ENCODE measurements at places on chromosomes 4 and X. TPM values are rescaled to one million over a fixed set of nuclear protein-coding genes. Genes with fewer than 3 reads are reported as not detected.

- DNase-seq, result no peak
Measured at GRCh38 chr4:56444719-56445118, 8.7 kb downstream of the PAICS start.

GPR82 gene
- 3.5 TPM for total RNA-seq

DNA sequence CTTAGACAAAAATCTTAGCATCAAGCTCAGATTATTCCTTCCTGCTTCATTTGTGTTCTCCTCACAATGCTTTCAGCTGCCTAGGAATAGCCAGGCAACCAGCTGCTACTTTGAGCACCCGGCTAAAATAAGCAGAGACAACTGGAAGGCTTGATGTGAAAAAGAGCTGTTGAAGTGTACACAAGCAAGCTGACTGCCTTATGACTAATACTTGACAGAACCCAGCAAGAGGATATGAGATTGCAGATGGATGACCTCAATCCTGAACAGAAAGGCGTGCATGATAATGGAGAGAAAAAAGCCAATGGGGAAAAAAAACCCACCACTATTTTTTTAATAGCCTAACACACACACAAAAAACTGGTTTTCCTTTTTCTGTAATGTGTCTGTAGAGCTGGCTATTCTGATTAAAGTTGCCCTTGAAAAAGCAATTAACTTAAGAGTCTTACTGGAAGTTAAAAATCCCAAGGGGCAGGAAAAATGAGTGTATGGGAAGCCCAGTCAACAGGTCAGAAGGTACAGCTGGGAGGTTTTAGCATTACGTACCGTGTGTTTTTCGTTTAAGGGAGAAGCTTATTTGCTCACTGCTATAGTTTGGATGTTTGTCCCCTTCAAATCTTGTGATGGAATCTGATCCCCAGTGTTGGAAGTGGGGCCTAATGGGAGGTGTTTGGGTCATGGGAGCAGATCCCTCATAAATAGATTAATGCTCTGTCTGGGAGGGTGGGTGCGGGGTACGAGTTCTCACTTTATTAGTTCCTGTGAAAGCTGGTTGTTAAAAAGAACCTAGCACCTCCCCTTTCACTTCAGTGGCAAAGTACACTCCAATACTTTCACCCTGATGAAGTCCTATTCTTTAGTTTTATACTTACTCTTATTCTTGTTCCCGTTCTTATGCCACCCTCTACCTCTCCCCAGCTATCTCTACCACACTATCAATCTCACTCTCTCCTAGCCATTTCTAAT, 37.1 kb upstream of the HERC6 start:
- no peak for DNase-seq

PRIMPOL gene
- total RNA-seq, result 8.2 TPM

- no peak for DNase-seq
Measured at GRCh38 chrX:43618366-43619205, 37.5 kb upstream of the MAOA start.

DNA sequence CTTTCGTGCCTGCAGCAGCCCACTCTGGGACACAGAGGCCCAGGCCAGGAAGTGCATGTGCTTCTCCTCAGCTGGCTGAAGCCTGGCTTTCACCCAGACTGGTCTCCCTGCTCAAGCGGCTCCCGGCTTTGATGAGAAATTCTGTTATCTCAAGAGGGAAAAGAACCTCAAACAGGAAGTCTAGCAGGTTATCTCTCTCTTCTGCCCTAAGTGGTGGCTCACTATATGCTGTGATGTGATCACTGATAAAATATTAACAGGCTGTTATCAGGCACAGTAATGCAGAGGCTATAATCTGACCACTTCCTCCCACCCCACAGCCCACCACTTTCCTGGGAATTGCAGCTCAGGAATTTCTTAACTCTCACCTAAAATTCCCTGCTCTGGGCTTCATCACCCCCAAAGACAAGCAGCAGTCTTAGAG, 13.3 kb downstream of the CLDN2 start:
- DNase-seq, result no peak

- DNase-seq, result no peak
Measured at GRCh38 chr4:158181906-158182305, 9.1 kb upstream of the GASK1B start.

- DNase-seq, result no peak
Measured at GRCh38 chr4:85777908-85778631, 303.1 kb downstream of the ARHGAP24 start.

FAAH2 gene
- 0.79 TPM for total RNA-seq

- DNase-seq, result no peak
Measured at GRCh38 chrX:10548688-10549087, 71.7 kb downstream of the MID1 start.

DNA sequence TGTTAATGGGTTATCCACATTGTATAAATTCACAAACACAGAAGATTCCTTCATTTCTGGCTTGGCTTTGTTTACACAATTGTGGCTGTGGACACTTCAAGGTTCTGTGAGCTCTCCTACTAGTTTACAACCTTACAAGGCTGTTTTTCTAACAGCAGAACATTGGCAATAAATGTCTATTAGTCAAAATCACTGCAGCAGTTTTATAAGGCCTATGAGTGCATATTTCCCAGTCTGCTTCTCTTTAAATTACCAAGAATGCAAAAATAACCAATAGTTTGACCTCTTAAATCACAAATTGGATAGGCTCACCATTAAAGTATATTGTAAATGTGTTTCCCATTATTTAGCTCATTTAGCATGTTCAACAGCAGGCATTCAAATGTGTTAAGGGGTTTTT, 239.2 kb downstream of the DKK2 start:
- no peak for DNase-seq

DNA sequence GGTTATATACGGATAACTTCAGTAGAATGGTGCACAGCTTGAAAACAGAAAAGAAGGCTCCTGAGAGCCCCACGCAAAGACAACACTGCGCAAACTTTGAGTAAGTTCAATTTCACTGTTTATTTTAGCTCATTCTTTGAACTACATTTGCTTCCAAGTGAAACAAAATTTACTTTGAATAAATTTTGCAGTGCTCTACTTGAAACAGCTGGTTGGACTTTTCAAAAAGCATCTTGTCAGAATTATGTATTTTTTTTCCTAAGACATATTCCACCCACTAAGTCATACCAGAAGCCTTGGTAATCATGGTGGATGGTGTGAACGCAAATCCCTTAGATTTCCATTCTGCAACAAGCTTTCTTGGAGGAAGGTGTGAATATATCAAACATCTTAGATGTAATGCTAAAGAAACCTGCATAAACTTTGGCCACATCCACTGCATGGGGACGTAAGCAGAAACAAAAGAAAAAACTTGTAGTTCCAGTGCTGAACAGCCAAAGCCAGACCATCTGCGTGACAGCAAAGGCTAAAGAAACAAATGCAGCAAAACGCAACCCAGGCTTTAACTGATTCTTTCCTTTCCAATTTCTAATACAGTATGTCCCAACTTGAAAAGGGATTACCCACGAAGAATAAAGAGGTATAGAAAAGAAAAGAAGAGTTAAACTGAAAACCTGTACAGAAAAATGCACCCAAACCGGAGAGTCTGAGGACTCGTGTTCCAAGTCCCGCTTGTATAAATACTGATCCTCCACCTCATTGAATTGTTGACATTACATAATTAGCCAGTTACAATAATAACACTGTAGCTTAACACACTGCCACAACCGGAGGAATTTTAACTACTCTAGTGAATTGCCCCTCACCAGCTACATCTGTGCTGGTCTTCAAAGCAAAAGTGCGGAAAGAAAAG, 90.9 kb downstream of the SH3RF1 start:
- no peak for DNase-seq

FAM184B gene
- not detected for total RNA-seq

- no peak for DNase-seq
Measured at GRCh38 chr4:7365462-7366179, 69.1 kb downstream of the PSAPL1 start.

GJB1 gene
- not detected for total RNA-seq

GRCh38 chr4:31737419-31737818, 1017.2 kb downstream of the PCDH7 start:
- no peak for DNase-seq

DNA sequence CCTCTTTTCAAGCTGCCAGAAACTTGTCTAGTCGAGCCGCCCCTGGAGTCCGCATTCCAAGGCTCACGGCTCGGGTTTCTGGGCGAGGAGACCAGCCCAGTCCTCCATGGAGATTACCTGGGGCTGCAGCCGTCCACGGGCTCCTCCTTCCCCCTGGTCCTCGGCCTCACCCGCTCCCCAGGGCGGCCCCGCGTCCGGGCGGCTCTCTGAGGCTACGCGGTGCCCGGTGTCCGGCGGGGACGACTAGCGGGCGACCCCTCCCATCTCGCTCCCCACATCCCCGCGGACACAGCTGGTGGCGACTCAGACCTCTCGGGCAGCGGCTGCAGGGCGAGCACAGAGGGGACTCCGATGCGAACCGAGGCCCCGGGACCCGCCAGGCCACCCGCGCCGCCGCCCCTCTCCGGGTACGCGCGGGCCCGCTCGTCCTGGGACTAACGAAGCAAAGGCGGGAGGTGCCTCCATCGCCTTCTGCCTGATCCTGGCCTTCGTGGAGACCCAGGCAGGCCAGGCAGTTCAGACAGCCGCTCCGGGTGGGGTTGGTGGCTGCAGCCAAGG, 159.4 kb downstream of the TRAM1L1 start:
- DNase-seq, result no peak

- no peak for DNase-seq
Measured at GRCh38 chrX:46584736-46585135, 11.2 kb downstream of the CHST7 start.

TGIF2LX gene
- total RNA-seq, result not detected

GRCh38 chr4:18213576-18214198, 192.1 kb upstream of the LCORL start:
- DNase-seq, result no peak

DNAAF6 gene
- total RNA-seq, result not detected

SLC25A53 gene
- total RNA-seq, result 19.1 TPM

GRCh38 chrX:15952212-15952611, 97.6 kb upstream of the AP1S2 start:
- no peak for DNase-seq

DNA sequence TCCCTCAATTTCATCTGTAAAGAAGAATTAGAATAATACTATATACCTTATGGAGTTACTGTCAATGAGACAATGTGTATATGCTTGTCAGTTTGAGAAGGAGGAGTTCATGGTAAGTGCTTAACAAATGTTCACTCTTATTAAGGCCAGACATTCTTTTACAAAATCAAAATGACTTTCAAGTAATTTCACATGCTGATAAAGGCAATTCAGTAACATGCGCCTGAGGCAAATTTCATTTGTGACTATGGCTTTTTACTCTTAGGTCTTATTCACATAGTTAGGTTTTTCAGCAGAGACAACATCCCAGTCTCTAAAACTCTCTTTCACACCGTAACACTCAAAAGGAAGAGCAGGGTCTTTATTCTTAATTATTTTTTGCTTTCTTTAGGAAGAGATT, 174.4 kb downstream of the CAMK2D start:
- DNase-seq, result no peak

GRCh38 chrX:40224658-40225057, 126.9 kb upstream of the BCOR start:
- no peak for DNase-seq

DNA sequence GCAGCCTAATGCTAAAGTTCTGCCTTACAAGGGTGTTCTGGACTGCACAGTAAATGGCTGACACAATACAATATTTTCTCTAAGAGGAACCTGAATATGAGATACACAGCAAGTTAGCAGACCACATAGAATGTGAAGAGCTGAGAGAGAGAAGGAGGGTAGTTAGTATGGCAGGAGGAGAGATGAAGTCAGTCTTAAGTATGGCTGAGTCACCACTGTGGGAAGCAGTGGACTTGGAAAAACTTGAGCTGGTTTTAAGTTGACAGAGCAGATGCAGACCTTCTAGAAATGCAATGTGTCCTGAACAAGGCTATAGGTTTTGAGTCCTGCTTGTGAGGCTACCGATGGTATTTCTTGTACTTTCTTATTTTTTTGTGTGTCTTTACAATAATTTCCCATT, 172.5 kb downstream of the SH2D1A start:
- DNase-seq, result no peak

GRCh38 chr4:138751309-138751708, 264.3 kb upstream of the NOCT start:
- no peak for DNase-seq

DNA sequence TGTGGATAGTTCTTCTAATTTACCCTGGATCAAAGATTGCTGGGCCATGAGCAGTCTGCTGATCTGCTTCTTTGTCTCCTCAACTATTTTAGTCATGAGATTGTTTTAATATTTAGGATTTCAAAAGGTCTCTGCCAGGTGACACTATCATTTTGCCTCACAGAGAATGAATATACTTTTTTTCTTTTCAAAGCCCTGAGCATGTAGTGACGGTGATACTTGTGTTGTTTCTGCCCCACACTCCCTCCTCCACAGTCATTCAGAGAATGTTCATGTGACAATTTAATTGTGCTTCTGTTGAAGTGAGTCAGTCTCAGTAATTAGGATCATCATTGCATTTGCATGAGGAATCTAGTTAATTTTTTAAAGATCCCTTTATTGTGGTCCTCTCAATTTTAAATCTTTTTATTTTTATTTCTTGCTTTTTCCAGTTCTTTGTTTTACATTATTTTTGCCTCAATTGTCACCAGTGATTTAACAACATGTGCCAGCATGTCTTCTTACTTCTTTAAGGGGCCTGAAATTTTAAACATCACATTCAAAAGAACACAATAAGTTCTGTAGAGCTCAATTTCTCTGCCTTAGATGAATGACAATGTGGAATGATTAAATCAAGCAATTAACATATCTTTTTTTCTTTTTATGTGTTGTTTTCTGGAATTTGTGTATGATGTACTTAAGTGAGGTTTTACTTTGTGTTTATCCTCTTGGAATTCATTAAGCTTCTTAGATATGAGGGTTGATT, 12.3 kb downstream of the MMRN1 start:
- DNase-seq, result no peak

DNA sequence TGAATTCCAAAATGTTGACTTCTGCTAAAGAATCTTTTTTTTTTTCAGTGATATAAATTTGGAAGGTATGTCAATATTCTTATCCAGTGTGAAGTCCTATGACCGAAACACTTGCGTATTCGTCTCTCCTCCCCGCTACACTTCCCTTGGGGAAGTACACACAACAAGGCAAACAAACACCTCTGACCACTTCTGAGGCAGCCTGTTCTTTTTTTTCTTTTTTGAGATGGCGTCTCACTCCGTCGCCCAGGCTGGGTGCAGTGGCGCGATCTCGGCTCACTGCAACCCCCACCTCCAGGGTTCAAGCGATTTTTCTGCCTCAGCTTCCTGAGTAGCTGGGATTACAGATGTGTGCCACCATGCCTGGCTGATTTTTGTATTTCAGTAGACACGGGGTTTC, 78.1 kb upstream of the DHRSX start:
- no peak for DNase-seq

TRIM60 gene
- not detected for total RNA-seq

GYPE gene
- total RNA-seq, result 1.4 TPM

- DNase-seq, result no peak
Measured at GRCh38 chr4:31692399-31692940, 972.3 kb downstream of the PCDH7 start.

- DNase-seq, result no peak
Measured at GRCh38 chrX:113305496-113305895, 464.9 kb upstream of the AMOT start.
